Activated naive CD4-positive, alpha-beta T cell treated with anti-CD3 and anti-CD28 coated beads, Interleukin-2, amount 50 U/mL, for 16 hours (primary cell): ENCODE measurements at places on chromosomes 2 and 18.

GRCh38 chr2:207155516-207156444 is 10.0 kb downstream of the KLF7 start:
- no peak for DNase-seq

DNA sequence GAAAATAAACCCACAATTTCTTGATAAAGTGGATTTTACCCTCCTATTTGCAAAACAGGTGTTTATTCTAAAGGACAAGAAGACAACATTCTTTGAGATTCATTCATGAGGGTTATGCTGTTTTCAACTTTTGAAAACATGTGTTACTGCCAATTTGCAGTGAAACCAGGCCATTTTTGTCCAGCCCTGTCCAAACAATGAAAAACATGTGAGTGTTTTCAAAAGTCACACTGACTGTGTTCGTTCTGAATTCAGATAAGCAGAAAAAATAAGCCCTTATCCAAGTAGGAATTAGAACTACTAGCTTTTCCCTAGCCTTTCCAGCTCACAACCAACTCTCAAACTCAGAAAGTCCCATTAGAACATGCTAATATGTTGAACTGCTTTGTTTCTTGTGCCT is 148.1 kb upstream of the PID1 start:
- DNase-seq: no peak

DNA sequence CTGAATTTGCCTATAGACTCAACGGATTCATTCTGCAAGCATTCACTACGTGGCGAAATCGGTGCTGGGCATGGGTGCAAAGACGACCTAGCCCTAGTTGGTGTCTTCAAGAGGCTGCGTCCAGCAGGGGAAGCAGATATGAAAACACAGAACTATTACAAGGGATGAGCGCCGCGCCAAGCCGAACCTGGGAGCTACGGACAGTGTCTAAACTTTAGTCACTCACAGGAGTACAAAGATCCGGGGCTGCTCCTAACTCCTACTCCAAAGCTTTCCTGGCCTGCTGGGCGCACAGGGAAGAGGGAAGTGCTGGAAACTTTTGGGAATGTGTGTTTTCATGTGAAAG is 732 bp upstream of the ANXA4 start:
- DNase-seq: peak; percentile 15

- DNase-seq: no peak
Observed at GRCh38 chr2:190529486-190530247, 4.9 kb downstream of the NEMP2 start.

DNA sequence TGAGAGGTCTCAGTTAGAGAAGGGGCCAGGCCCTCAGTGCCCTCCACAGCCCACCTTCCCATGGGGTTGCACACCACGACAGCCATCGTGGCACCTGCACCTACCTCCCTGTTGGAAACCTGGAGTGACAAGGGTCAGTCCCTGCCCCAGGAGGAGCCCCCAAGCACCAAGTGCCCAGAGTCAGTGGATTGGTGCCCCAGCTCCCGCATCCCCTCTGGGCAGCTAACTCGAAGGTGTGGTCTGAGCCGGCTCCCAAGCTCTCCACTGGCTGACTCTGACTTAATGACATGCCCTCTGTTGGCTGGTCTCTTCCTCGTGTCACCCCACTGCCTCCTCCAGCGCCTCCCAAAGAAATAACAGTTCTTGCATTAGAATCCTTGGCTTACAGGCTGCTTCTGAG is 116.4 kb downstream of the NDUFA10 start:
- no peak for DNase-seq

DNA sequence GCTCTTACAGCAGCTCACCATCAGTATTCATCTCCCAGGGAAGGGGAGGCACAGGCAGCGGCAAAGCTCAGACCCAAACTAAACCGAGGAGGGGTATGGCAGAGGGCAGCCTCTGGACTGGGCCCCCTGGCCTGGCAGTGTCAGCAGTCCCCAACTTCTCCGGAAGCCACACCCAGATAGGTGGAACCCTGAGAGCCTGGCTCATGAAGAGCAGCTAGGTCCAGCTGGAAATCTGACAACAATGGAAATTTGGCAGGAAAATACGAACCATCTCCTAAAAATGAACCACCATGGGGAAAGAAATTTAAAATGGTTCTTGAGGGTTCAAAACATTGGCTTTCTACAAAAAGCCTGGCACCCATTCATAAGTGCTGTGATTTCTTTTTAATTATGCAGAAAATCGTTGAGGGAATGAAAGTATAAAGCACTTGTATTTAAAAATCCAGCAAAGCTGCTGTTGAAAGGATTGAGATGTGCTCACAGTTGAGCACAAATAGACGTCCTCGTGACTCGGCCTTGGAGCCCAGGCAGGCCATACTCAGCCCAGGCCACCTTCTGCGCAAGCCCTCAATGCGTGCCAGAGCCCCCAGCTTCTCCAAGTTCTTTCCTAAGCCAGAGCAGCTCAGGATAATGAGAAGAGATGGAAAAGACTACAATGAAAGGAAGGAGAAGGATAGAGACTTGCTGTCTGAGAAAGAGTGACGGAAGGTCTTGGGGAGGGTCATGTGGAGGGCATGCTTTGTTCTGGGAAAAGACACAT is 93.0 kb downstream of the COL6A3 start:
- DNase-seq: no peak

DNA sequence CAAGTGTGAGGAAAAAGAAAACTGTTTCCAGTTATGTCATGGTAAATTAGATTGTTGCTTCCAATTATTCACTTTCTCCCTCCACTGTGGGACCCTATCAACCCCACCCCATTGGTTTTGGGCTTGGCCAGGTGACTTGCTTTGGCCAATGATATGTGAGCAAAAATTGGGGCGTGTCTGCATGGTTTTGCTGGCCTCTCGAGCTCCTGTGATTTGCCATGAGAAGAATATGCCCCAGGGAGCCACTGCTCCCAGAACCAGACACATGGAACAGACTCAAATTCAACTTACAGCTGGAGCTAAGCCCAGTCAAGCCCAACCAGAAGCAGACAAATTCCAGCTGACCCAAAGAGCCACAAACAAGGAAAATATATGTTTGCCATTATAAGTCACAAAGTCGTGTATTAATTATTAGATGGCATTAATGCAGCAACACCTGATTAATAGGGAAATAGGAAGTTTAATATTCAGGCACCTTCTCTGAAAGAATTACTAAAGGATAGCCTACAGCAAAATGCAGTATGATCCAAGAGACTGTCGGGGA is 248.9 kb downstream of the ANAPC1 start:
- no peak for DNase-seq

- no peak for DNase-seq
Observed at GRCh38 chr2:227509824-227510619, 38.1 kb downstream of the AGFG1 start.

- DNase-seq: no peak
Observed at GRCh38 chr18:62730941-62731340, 15.6 kb downstream of the PHLPP1 start.

DNA sequence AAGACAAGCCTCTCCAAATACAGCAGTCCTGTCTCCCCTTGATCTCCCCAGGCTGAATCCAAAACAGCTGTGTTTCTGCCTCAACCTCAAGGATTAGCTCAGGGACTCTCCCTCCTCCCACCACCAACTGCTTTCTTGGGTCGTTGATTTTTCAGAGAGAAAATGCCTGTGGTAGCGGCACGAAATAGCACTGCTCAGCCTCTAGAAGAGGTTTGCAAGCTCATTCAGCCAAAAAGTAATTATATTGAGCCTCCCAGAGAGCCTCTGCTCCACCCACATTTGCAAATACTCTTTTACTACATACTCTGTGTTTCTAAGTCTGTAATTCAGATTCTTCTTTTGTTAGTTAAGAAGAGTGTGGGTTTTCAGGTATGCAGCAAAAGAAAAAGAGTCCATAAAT is 396.4 kb upstream of the TNP1 start:
- DNase-seq: no peak

GRCh38 chr2:44205169-44205568 is 36.5 kb downstream of the PPM1B start:
- DNase-seq: peak; percentile 15

- DNase-seq: no peak
Observed at GRCh38 chr2:32360416-32360815, 3.6 kb downstream of the BIRC6 start.

DNA sequence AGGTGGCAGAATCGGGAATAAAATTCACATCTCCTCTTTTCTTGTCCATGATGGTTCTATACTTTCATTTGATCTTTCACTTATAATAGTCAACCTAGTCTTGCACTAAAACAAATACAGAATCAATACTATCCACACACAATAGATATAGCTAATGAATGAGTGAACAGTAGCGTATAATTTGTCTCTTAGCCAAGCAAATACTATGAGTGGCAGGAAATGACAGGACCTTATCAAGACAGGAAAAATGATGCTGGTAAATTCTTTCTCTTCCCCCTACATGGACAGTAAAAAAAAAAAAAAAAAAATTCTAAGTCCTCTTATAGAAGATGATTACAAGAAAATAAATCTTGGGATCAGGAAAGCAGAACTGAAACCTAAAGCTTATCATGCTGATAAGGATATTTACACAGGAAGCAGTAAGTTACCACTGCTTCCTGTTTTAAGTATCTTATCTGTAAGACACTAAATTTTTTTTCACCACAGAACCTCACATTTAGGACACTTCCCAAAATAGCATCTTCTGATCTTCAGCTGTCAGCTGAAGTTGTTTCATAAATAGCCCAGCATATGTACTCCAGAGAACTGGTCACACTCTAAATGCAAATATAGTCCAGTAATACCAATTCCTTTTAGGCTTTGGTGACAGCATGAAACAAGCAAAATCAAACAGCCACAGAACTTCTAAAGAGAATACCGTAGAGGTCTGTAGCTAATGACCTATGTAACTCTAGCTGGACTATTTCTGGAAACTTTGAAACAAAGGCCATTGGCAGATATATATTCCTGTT is 27.0 kb downstream of the IRS1 start:
- no peak for DNase-seq

GRCh38 chr2:20572221-20572620 is 78.7 kb downstream of the HS1BP3 start:
- no peak for DNase-seq

DNA sequence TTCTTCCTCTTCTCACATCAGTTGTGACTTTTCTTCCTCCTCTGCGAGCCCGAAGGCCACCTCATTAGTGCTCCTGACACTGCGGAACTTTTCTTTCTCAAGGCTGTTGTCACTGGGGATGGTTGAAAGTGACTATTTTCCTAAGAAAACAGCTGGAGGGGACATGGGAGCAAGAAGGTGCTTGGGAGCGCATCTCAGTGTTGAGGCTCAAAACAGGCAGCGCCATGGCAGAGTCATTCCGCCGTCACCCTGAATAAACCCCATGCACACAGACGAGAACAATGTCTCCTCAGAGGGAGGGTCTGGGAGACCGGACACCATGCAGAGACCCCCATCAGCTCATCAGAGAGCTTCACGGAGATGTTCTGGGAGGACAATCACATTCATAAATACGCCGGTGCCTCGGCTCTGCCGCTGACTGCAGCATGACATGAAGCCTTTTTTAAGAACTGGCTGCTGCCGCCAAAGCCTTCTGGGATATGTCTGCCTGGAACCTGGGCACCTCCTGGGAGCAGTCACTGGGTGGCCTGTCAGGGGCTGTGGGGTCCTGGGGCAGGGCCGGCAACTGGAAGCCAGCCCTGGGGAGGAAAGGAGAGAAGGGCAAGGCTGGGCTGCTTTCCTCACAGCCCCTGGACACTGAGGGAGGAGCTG is 19.2 kb downstream of the ATOH8 start:
- DNase-seq: no peak

GRCh38 chr2:122412360-122412759 is 656.9 kb downstream of the TSN start:
- no peak for DNase-seq

GRCh38 chr2:220434385-220434784 is 807.0 kb downstream of the SLC4A3 start:
- no peak for DNase-seq

DNA sequence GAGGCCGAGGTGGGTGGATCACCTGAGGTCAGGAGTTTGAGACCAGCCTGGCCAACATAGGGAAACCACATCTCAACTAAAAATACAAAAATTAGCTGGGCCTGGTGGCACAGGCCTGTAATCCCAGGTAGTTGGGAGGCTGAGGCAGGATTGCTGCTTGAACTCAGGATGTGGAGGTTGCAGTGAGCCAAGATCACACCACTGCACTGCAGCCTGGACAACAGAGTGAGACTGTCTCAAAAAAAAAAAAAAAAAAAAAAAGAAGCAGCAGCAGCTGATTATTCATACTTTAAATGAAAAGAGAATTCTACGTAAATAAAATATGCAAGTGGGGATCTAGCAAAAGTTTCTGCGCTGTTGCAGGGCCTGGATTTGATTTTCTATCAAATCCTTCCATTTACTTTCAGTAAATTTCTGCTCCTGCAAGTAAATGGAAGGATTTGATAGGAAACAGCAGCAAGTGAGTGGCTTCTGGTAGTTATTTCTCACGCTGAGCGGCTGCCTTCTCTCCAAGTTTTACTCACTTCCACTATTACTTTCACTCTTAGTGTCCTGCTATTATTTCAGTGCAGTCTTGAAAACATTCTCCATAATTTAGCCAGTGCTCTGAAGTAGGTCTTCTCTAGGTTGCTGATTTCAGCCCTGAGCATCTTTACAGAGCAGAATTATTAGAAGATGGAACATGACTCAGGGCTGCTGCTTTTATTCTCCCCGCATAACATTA is 68.4 kb downstream of the SLC16A14 start:
- no peak for DNase-seq

GRCh38 chr18:59505356-59505755 is 146.3 kb upstream of the LMAN1 start:
- DNase-seq: no peak

GRCh38 chr18:2597639-2598038 is 26.3 kb downstream of the NDC80 start:
- no peak for DNase-seq

- DNase-seq: no peak
Observed at GRCh38 chr2:65227020-65227455, 593 bp upstream of the ACTR2 start.

GRCh38 chr2:168107322-168107721 is 140.1 kb downstream of the STK39 start:
- no peak for DNase-seq

DNA sequence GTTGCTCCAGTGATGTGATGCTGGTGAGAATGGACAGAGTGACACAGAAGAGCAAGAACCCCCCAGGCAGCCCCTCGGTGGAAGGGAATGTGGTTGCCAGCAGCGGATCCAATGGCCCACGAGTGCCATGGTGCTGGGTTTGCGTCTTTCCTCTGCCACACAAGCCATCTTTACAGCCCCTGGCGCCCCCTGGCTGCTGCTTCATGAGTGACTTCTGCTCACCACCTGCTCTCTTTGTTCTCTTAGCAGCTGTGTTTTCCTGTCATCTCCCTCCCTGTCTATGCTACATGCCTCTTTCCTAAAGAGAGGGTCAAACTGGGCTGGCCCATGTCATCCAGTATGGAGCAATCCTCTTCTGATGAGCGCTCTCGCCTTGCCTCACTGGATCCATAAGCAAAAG is 300.0 kb upstream of the SMIM21 start:
- no peak for DNase-seq
